Stimulated activated CD4-positive, alpha-beta T cell treated with anti-CD3 and anti-CD28 coated beads, Interleukin-15, amount 100 ng/mL, for 48 hours (primary cell): ENCODE measurements at places on chromosomes 7 and 10.

DNA sequence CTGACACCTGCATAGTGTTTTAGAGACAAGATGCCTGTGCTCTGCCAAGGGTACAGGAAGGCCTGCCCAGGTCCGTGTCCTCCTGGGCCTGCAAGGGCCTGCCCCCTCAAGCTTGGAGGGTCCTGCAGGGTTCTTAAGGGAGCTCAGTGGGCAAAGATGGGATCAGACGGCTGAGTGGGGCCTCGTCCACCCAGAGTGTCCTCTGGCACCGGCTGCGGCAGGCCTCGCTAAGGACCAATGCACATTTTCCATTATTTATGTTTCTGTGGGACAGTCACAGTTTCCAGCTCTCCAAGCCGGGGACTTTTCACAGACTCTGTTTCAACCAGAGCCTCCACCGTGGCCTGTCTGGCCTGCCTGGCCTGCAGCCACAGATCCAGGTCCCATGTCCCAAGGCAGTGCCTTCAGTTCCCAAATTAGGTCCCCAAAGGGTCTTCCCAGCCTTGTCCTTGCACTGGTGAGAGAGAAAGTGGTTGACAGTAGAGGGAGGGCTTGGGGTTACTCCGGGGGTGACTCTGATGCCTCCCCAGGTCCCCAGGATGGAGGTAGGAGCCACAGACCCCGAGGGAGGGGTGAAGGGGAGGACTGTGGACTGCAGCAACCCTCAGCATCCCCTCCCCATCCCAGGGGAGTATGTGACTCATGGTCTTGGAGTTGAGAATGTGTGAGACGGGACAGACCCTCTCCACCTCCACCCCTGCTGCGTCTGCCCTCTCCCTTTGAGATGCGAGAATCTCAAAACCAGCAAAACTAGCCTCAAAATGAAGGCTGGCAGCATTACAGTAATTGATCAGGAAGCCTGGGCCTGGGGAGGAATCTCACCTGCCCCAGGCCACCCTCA, 14.8 kb downstream of the MYL10 start:
- DNase-seq = no peak

- no peak for DNase-seq
Observed at GRCh38 chr7:28584235-28584634, 171.9 kb downstream of the CREB5 start.

DNA sequence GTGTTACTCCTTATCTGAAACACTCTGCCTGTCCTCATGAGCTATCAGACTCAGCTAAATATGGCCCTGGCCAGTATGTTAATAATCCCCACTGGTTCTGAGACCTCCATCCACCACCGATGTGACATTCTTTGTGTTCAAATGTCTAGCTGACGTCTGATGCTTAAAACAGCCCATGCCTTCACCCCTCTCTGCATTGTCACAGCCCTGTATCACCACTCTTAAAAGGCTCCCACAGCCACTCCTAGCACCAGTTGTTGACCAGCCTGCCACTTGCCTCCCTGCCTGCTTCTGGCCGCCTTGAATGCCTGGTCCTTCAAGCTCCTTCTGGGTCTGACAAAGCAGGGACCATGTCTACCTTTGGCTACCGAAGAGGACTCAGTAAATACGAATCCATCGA, at the start of gene LMOD2:
Gene LMOD2, plus strand, starts transcription at position 253 of the 400 bp plus-strand sequence. Its CDS starts 98 bp downstream, at position 351.
- DNase-seq = no peak

DNA sequence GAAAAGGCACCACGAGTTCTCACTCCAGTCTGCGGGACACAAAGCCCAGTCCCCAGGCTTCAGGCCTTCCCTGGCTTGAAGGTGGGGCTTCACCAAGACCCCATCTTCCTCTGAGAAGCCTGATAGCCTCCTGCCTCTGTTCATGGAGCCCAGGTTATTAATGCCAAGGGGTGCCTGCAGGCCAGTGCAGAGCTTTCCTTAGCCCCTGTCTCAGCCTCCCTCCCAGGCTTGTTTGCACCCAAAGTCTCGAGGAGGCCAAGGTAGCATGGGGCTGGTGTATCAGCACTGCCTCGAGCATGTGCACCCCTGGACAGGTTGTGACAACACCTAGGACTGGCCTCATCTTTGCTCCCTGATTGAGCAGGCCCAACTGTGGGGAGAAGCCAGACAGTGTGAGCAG, 108.1 kb upstream of the PCDH15 start:
- no peak for DNase-seq

GRCh38 chr10:24568042-24568441, 155.6 kb downstream of the ARHGAP21 start:
- DNase-seq = no peak

GRCh38 chr7:25759286-25759685, 392.7 kb upstream of the NFE2L3 start:
- DNase-seq = no peak

- no peak for DNase-seq
Observed at GRCh38 chr10:91208642-91209041, 11.8 kb upstream of the PCGF5 start.

DNA sequence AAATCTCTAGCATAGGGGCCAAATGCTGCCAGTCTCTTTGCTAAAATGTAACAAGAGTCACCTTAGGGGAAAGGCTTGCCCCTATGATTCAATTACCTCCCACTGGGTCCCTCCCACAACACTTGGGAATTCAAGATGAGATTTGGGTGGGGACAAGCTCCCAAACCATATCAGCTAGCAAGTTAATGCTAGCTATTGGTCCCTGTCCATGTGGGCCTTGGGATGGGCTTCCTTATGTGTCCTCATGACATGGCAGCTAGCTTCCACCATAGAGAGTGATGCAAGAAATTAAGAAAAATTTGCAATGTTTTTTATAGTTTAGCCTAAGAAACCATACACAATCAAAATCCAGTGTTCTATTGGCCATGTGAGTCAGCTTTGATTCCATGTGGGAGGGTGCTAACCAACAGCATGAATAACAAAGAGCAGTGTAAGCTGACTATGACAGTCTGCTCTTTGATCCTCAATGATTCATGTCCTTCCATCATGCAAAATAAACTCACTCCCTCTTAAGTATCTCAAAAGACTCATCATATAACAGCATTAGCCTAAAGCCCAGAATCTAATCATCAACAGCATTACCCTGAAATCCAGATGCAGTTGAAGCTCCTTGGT, 21.7 kb upstream of the ZNF365 start:
- DNase-seq = no peak

- no peak for DNase-seq
Observed at GRCh38 chr7:88202799-88203198, 17.0 kb downstream of the SRI start.
